GM10248 (cell line): ENCODE measurements at places on chromosomes 3 and 15.
A peak's percentile ranks its signal among the peaks of the same experiment; 100 is the strongest.

DNA sequence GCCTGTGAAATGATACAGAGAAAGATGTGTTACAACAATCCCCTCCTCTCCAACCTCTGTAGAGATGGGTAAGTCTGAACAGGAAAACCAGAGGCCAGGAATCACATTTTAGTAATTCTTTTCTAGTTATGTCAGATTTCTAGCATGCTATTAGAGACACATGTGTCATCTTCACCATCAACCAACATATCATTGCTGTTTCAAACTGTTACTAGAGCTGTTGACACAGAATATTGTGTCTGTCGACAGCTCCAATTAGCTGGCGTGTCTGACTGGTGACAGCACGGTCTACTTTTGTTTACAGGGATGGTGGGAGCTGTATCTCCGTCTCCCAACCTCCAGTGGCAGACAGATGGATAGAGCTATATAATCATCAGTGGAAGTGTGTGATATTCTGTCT is 393.2 kb downstream of the SOX2 start:
- DNase-seq, result no peak

- DNase-seq, result no peak
These were observed 9.9 kb upstream of the CCDC54 start for GRCh38 chr3:107367353-107367752.

DNA sequence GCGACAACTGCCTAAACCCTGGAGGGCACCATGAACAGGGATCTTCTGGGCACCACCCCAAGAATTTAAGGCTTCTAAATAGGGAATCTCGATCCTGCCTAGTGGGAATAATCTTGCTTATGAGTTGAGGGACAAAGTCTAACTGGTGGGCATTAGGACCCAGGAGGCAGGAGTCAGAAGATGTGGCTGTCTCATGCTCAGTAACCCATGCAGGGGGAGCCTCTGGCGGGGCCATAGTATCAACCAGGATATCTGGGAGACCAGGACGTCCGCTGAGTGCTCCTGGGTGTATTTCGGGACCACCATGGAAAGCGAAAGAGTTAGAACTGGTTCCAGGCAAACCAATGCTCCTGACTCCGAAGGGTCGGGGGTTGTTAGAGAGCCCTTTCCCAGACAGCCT is 356.1 kb downstream of the OTOL1 start:
- DNase-seq, result no peak

DNA sequence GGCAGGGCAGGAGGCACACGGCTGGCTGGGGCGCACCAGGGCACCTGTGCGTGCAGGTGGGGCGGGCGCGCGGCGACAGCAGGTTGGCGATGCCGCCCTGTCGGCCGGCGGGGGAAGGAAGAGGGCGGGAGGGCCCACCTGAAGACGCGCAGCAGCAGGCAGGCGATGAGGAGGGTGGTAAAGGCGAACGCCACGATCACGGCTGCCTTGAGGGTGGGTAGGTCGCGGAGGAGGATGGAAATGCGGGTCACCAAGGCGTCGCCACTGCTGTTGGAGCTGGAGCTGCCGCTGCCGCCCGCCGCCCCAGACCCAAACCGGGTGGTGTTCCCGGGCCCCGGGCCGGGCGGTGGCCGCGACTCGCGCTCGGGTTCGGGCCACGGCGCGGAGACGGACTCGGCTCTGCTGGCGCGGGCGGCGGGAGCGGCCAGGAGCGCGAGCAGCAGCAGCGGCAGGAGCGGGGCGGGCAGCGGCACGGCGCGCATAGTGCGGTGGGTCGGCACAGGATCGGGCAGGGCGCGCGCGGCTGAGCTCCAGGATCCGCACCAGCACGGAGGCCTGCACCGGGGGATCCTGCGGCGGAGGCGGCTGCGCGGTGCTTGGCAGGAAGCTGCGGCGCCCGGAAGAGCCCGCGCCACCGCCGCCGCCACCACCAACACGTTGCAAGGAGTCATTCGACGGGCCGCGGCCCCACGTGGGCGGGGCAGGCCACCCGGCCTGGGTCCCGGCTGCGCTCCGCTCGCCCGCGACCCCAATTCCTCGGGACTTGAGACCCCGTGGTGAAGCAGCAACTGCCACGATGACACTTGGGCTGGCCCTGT is at the start of gene FAM174B:
FAM174B (minus strand) TSS at position 598 of the 818 bp plus-strand sequence.
- DNase-seq, result peak; percentile 63

- DNase-seq, result no peak
These were observed 170.5 kb downstream of the VPS13C start for GRCh38 chr15:61889706-61890105.

DNA sequence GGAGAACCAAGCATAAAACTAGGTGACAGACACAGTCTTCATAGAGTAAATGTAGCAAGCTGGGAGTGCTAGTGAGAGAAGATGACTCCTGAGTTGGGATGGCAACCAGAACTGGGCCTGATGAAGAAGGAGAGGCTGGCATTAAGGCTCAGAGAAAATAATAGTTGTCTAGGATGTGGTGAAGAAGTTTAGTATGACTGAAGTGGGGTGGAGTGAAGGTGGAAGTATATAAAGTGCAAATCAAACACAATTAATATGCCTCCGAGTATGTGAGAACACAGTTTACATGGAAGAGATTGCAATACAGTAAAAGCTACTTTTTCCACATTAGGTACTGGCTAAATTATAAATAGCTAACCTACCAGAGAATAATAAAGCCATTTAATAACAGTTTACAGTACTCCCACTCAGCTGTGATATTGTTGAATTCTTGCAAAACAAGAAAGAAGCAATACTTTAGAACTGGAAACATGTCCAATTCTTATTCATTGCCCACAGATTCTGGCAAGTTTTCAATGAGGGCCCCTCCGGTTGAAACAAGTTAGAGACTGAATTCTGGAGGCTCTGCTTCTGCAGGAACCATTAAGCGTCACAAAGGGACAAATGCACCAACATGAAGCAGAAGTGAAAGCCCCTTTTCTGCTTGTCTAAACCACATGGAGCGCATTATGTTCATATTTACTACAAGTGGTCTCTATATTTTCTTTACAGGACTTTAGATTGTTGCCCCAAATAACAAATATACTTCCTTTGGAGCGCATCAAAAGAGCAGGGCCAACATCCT is 243.7 kb downstream of the SLC9A9 start:
- no peak for DNase-seq

DNA sequence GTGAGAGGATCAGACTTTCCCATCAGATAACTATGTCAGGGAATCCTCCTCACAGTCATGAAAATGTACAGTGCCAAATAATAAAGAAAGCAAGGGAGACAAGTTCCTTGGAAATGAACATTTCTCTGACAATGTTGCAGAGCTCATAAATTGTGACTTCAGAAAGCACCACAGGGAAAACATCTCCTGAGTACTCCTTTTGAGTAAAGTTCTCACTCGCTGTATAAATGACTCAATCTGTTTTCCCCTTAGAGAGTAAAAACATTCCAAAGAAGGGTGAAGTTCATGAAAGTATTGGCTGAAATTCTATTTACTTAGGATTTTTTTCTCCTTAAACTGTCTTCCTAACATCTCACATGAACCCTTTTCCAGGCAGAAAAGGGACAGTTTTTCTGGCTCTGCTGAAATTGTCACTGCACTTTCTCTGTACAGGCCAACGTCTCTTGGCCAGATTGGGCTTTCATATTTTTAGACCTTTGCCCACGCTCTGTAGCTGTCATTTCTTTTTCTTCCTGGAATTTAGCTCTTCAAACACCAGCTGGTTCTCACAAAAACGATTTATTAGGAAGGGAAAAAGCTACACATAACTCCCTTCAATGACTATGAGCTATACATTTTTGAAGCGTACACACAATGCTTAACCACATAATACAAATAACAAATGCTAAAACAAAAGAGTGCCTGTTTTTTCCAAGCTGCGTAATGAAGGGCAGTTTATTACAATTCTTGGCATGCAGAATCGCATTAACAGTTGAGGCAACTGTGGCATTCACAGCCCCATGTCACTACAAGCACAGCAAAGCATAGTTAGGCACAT is 216.1 kb downstream of the ATP8B4 start:
- no peak for DNase-seq

DNA sequence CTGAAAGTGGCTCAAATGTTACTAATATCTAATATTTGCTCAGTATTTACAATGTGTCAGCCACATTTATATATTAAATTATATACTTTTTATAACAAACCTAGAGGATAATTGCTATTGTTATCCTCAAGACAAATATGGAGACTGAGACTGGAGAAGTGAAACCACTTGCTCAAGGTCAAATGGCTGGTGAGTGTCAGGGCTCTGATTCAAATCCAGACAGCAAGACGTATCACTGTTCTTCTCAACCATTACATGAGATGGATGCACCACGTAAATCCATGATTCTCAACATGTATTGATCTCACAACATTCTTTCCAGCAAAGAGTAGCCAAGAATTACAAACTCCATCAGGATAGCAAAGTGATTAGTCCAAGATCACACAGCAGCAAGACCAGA is 53.8 kb upstream of the CPB1 start:
- DNase-seq, result no peak

DNA sequence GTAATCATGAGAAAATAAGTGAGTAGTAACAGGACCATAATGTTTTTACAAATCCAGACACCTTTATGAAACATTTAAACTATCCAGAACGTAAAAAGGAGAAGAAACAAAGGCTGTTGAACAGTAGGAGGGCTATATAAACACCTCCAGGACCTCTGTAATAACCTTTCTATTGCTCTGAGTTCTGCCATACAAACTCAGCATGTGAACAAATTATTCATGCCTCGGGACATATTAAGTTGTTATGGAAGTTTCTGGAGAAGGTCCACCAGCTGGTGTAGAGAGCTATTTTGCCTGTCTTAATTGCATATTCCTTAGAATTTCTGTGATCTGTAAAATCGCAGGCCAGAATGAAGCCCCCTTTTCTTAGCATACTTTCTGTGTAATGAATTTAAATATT is 256.3 kb downstream of the UBE2E2 start:
- no peak for DNase-seq

DNA sequence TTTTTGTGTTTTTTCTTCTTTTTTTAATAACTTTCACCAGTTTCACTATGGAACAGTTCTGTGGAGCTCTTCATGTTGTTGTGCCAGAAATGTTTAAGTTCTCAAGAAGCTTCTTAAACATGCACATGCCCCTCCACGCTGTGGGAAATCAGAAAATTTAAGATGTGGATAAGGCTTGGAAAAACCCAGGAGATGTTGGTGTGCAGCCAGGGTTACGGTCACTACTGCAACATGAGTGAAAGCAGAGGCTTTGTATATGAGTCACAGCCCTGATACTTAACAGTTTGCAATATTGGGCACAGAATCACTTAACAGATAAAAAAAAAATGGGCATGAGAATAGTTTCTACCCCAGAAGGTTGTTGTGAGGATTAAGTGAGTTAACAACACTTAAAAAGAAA is 399.9 kb downstream of the LRTM1 start:
- DNase-seq, result no peak

- DNase-seq, result no peak
These were observed 21.3 kb upstream of the GATM start for GRCh38 chr15:45399381-45400212.

GRCh38 chr15:26690778-26691177 is 82.1 kb downstream of the GABRB3 start:
- DNase-seq, result no peak

DNA sequence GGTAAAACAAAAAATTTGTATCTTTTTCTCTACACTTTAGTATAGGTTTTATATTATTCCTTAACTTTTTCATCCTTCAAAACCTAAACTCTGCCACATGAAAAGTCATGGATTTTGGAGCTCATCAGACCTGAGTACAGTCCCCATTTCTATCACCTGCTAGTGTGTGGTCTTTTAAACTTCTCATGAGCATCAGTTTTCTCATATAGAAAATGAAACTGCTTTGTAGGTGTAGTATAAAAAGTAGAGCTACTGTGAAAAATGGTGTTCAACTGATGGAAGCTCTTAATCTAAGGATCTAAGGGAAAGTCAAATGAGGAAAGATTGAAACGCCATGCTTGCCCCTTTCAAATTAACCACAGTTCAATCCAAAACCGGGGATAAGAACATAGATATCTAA is 686.5 kb downstream of the MECOM start:
- DNase-seq, result no peak

GRCh38 chr3:15708882-15709677 is 88.7 kb downstream of the ANKRD28 start:
- DNase-seq, result no peak

DNA sequence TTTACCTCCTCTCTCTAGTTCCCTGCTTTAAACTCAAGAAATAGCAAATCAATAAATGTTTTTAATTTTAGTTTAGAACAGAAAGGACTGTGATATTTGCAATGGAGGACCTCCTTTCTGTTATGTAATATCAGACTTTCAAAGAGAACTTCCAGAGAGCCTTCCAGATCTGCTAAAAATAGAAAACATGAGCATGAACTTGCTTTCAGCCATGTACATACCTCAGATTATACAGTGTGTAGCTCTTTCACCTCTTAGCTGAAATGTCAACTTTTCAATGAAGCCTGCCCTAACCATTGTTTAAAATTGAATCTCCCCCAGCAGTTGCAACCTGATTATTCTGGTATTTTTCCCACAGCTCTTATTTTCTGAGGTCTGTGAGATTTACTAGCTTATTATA is 12.6 kb downstream of the CAPN7 start:
- DNase-seq, result no peak

DNA sequence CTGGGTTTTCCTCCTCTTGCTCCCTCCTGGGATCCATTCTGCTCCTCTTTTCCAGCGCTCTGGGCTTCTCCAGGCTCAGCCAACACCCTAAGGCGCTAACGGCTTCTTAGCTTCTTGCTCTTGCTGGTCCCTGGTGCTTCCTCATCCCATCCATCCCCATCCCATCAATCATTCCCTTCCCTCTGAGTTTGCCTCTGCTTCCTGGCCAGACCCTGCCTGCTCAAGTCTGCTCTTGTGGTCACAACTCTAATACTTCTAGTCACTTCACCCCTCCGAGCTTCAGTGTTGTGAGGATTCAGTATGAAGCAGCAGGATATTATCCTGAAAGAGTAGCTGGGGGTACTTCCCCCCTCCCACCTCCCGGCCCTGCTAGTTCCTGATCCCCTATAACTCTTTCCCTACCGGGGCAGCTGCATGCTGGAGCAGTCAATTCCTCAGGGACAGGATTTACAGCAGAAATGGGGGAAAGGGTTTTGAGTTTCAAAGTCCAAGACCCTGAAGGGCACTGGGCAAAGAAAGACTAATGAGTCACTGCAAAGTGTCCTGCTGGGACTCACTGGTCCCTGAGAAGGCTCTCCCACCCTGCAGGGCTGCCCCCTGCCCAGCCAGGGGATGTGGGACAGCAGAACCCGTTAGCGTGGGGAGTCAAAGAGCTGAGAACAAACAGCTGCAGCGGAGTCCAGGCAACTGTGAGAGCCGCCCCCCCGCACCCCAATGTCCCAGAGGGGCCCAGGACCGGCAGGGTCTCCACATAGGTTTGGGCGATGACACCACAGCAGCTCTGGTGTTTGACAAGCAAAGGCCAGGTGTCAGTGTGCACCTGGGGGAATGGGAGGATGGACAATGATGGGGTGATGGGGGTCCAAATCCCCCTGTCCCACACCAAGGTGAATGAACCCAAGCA is 2.3 kb upstream of the SYNM start:
- no peak for DNase-seq

- DNase-seq, result peak; percentile 68
These were observed 23.3 kb upstream of the C15orf39 start for GRCh38 chr15:75178171-75178937.

DNA sequence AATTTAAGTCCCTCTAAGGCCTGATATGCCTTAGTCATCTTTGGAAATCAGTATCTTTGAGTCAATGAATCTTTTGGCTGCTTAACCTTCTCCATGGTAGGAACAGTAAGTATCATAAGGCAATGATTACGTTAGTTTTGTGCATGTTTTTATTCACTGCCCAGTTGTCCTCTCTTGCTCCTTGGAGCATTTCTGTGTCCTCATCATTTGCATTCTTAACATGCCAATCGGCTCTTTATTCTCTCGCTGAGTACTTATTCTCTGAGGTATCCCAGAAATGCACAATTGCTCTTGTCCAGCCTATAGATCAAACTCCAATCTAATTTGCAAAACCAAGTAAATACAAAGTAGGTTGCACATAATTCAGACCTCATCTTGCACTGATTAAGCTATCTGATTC is 405.0 kb upstream of the IL12A start:
- DNase-seq, result no peak
